NCI-H526 (cell line): ENCODE measurements at places on chromosomes 3 and 15.

- DNase-seq: no peak
Observed at GRCh38 chr3:108133858-108134554, 43.2 kb upstream of the CD47 start.

DNA sequence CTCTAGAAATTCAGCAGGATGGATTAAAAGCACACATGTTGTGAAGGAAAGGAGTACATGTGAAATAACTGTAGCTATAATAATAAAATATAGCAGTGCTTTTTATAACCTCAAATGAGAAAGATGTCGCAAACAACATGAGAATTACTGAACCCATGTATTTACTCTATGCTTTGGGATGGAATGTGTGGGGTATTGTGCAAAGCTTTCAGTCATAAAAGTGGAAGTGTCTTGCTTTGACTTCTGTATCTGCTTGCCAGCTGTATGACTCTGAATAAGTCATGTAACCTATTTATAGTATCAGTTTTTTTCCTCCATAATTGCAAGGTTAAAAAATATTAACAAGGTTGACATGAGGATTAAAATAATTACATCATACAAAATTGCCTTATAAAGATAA lies 519.3 kb upstream of the CADM2 start:
- no peak for DNase-seq

- no peak for DNase-seq
Observed at GRCh38 chr3:113006359-113007056, 15.7 kb downstream of the GTPBP8 start.

- peak; percentile 38 for DNase-seq
Observed at GRCh38 chr3:128408693-128409623, 57.7 kb downstream of the DNAJB8 start.

GRCh38 chr3:32899265-32899664 lies 52.2 kb upstream of the CCR4 start:
- DNase-seq: no peak

DNA sequence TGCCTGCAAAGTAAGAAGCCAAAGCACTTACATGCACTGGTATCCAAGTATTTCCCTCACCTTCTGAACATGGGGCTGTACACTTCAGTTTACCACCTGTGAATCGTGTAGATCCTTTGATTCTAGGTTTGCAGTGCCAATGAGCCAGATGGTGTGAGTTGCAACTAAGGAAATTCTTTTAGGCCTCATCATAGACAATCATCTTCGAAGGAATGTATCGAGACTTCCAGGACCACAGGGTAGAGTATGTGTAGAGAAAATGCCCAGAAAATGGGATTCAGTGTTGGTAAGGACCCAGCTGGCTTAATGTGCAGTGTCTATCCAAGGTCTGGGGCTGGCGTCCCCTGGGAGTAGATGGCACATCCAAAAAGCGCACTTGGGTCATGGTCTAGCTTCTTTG lies 323.2 kb upstream of the TPM1 start:
- DNase-seq: no peak

DNA sequence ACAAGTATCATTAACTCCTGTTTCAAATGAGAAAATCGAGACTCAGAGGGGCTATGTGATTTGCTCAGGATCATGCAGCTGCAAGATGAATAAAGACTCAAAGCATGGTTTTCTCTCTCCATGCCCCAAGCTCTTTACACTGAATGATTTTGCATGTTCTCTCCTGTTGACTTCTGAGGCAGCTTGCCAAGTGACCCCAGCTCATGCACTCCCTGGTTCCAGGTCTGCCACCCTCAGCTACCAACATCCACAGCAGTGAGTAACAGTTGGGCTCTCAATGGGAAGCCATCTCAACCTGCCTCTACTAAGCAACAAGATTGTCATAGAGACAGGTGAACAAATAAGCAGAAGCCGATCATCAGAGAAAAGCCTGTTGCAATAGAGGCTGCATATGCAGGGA lies 116.9 kb upstream of the GADL1 start:
- no peak for DNase-seq
